T-cell (primary cell): ENCODE measurements at places on chromosomes 3 and 15.

DNA sequence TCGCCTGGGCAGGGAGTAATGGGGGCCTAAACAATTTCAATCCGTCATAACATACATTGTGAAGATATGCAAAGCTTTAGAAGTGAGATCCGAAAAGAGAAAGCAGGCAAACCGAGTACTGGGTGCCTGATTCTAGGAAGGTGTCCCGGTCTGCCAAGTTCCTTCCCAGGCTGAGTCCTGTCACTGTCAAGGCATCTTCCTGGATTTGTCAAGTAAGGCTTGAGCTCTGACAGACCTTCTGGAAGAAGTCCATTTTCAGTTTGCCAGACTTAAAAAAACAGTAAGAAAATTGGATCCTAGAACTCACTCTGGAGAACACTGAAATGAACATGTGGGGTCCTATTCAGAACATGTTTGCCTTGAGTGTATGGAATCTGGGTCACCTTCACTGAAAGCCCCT lies 253.9 kb downstream of the RORA start:
- DNase-seq: no peak

GRCh38 chr15:77784361-77785292 lies 151.9 kb upstream of the LINGO1 start:
- DNase-seq: no peak

DNA sequence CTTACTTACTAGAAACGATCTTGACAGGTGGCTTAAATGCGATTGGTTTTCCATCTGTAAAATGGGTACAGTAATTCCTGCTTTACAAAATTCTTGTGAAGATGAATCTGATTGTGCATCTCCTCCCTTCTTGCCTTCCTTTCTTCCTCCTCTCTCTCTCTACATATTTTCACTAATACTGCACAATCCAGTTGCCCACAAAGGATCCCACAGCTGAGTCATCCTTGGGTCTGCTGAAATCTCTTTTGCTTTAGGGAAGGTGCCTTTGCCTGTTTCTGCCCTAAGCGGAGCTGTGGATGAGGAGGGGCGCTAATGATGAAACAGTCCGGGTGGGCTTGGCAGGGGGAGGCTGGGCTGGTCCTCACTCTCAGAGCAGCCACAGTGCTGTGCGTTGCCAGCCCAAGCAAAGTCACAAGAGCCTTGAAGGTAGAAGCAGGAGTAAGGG lies 46.1 kb downstream of the AMOTL2 start:
- DNase-seq: no peak

DNA sequence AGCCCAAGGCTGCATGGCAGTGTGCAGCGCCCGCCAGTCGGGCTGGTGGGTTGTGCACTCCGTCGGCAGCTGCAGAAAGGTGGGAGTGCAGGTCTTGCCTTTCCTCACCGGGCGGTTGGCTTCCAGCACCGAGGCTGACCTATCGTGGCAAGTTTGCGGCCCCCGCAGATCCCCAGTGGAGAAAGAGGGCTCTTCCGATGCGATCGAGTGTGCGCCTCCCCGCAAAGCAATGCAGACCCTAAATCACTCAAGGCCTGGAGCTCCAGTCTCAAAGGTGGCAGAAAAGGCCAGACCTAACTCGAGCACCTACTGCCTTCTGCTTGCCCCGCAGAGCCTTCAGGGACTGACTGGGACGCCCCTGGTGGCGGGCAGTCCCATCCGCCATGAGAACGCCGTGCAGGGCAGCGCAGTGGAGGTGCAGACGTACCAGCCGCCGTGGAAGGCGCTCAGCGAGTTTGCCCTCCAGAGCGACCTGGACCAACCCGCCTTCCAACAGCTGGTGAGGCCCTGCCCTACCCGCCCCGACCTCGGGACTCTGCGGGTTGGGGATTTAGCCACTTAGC lies 4.3 kb downstream of the ISL2 start:
- no peak for DNase-seq

- no peak for DNase-seq
Observed at GRCh38 chr15:40095371-40096093, 13.1 kb downstream of the BMF start.
